ENCODE measurements at places on chromosomes 16 and 17.

DNA sequence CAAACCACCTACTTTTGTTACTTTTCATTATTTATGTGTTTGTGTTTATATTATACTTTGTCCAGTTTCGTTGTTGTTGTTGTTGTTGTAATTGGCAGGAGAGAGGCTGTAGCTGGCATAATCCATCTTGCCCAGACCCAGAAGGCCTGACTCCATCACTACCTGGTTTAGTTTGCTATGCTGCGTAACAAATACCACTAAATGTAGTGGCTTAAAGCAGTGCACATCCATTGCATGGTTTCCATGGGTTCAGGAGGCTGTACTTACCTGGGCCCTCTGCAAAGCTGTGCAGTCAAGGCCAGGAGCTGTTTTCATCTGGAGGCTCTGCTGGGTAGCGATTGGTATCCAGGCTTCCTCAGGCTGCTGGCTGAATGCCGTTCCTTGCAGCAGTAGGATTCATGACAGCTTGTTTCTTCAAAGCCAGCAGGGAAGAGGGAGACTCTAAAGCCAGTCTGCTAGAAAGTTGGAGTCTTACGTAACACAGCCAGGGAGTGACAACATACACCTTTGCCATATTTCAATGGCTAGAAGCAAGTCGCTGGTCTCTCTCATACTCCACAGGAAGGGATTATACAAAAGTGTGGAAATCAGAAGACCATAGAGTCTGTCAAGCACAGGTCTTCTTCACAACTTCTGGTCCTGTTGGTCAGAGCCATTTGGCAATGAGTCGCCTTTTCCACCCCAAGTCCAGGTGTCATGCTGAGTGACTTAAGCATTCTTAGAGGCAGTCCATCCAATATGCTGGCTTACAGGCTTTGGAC, 41.1 kb downstream of the TNRC6C start:
- no peak for DNase-seq

DNA sequence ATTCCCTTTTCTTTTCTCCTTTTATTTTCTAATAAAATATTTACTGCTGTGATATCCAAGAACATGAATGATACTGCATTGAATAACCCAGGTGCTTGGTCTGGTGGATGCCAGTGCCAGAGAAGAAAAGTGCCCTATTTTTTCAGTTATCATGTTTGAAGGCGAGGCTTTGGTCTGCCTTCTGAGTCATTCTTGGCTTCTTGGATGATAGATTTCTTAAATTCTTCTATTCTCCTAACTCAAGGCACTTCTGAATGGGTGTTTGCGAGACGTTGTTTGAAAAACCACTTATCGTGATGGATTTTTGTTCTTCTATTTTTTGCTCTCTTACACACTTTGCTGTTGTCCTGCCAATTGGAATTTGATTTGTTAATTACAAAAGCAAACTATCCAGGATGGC, 66.7 kb downstream of the FTO start:
- no peak for DNase-seq

DNA sequence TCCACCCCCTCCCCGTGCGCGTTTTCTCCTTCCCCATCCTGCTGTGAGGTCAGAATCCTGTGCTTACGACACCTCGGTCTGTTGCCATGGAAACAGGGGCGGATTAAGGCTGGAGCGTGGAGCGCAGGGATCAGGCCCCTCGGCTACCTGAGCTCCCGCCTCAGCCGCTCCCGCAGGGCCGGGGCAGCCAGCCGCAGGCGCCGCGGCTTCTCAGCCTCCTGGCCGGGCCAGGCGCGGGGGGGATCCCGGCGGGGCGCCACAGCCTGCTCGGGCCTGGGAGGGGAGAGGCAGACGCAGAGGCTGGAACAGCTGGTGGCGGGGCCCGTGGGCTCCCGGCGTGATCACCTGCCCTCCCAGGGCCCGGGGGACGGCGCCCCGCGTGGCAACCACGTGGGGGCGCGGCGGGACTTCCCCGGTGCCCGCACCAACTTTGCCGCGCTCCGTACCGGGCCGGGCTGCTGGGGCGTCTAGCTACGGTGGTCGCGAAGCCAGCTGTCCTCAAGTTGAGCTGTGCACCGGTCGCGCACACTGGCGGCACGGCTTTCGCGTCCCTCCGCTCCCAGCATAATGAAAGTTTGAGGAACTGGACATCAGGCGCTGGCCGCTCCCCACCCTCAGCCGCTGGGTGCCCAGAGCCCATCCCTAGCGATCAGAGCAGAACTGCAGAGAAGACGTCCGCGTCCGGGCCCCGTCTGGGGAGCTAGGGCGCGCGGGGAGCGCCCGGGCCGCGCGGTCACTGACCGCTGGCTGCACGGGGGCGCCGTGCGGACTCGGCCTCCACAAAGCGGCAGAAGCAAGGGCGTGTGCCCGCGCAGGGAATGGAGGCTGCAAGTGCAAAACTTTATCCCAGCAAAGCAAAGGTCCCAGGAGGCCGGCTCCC, 1.2 kb downstream of the RTN4RL1 start:
- no peak for DNase-seq

GRCh38 chr16:70589998-70590471, 56.3 kb upstream of the IL34 start:
- DNase-seq = no peak

GRCh38 chr17:50094753-50095619, at the start of gene PDK2:
Gene PDK2 (plus strand): TSS chr17:50095351. CDS start chr17:50095436, 85 bp downstream.
- peak; percentile 87 for DNase-seq

DNA sequence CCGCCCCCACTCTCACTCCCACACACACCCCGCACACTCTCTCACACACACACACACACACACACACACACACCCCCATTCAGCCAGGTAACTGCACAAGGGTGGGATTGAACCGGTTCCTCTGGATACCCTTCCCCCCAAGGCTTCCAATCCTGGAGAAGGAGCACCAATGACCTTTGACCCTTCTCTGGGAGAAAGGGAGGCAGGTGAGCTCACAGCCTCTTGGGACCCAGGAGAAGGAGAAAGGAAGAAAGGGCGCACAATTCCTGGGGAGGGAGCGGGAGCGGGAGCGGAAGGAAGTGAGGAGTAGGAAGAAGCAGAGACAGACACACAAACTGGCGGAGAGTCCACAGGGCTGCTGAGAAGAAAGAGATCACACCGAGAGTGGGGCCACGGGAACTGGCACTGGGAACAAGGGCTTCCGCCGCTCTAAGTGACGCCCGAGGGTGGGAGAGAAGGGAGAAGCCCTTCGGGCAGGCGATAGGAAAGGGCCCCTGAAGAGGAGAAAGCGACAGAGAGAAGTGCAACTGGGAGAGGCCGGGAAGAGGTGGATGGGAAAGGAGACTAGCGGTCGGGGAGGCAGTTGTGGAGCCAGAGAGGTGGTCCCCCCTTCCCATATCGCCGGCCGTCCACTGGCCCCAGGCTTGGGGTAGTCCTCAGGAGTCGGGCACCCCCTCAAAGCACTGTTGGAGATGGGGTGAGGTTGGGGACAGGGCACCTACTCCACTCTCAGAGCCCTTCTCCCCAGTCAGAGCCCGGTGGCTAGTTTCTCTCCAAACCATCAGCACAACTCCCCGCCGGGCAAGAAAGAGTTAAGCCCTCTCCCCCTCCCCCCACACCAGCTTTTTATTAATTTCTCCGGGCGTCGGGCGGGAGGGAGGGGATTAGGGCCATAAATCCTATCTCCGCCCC, 1.3 kb downstream of the SAMD14 start:
- no peak for DNase-seq

- no peak for DNase-seq
Measured at GRCh38 chr16:83970430-83970815, 2.4 kb downstream of the NECAB2 start.

DNA sequence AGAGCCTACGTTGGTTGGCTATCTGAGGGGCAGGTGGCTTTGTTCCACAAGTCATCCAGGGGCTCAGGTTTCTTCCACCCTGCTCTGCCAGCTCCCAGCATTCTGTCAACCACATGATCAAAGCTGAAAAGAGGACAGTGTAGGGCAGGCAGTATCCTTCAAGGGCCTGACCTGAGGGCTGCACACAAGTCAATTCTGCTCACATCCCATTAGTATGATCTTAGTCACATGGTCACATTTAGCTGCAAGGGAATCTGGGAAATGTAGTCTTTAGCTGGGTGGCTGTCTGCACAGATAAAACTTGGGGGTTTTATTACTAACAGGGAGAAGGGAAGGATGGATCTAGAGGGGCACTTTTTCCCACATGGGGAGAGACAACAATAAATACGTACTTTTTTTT, 97.3 kb downstream of the SALL1 start:
- DNase-seq = no peak

GRCh38 chr16:79099716-79100115, 500.8 kb downstream of the MAF start:
- no peak for DNase-seq

DNA sequence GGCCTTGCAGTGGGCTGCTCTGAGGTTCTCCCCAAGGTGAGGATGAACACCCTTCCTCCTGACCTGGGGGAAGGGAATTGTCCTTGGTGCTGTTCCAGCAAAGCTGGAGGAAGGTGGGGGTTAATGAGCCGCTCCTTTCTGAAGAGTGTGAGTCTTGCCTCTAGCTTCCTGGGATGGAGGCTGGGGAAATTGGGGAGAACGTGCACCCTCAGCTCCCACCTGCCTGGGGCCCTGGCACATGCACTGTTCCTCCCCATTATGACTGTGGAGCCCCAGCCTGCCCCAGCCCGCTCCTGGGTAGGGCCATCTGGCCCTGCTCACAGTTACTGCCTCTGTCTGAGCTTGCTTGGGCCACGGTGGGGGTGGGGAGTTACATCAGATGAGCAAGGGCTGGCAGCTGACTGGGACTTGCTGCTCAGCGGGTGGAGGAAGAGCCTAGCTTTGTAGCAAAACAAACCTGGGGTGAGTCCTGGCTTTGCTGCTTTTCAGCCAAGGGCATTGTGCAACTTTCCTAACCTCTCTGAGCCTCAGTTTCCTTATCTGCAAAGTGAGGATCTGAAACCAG, 11.1 kb downstream of the TNS4 start:
- DNase-seq = peak; percentile 59

- DNase-seq = no peak
Measured at GRCh38 chr17:78706271-78706915, 75.7 kb downstream of the CYTH1 start.

GRCh38 chr16:1151424-1152122, 1.3 kb upstream of the CACNA1H start:
- DNase-seq = no peak

All from AG04450 (cell line).